ENCODE measurements at places on chromosomes 13 and 19.

GRCh38 chr19:17107546-17108452 is 32.2 kb downstream of the MYO9B start:
- no peak for DNase-seq

DNA sequence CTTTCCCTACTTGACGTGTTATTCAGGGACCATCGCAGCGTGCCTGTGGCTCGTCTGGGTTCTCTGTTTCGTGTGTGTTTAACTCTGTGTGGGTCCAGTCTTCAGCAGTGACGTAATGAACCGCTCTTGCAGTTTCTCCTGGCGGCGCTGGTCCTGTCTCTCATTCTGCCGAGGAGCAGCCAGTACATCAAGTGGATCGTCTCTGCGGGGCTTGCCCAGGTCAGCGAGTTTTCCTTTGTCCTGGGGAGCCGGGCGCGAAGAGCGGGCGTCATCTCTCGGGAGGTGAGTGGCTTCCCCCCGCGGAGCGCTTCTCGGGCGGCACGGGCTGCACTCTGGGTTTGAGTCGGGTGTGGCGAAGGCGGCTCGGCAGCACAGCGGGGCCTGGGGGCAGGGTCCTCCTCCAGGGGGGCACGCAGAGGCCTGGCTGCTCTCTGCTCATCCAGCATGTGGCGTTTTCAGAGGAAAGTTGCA is 36.3 kb upstream of the TFDP1 start:
- DNase-seq, result no peak

DNA sequence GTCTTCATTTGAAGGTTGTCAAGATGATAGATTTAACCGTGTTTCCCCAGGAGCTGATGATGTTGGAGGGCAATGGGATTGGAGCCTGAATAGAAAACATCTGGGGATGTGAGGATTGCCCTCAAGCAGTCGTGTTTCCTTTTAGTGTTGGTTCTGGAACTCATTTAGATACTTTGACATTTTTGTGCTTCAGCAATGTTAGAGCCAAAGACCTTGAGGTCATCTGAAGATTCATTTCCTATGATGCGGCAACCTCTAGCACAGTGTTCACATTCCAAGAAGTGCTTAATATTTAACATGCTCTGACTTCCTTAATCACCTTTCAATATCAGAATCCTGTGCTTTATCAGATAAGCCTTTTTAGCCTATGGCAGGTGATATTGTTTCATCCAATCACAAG is 82.7 kb downstream of the SLC10A2 start:
- DNase-seq, result no peak

DNA sequence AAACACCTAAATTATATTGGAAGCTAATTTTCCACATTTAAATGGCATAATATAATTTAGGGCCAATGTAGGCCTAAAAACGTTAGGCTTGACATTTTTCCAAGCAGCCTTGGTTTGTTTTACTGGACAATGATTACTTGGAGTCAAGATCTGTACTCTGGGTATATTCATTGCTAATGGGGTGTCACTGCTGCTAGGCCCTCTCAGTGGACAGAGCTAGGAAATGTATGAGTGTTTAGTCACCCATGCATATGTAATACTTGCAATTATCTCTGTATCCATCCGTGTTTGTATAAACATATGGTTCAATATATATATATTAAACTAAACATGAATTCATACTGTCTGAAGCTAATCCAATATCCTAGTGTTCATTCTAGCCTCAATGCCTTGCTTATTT is 598.1 kb downstream of the DCT start:
- DNase-seq, result no peak

- no peak for DNase-seq
Measured at GRCh38 chr19:29805031-29805965, 6.5 kb upstream of the CCNE1 start.

All from midbrain (tissue), 1 donor.